Activated T-cell treated with anti-CD3 and anti-CD28 coated beads, Interleukin-2, amount 50 U/mL, for 72 hours (primary cell): ENCODE measurements at places on chromosomes 1 and 21.

DNA sequence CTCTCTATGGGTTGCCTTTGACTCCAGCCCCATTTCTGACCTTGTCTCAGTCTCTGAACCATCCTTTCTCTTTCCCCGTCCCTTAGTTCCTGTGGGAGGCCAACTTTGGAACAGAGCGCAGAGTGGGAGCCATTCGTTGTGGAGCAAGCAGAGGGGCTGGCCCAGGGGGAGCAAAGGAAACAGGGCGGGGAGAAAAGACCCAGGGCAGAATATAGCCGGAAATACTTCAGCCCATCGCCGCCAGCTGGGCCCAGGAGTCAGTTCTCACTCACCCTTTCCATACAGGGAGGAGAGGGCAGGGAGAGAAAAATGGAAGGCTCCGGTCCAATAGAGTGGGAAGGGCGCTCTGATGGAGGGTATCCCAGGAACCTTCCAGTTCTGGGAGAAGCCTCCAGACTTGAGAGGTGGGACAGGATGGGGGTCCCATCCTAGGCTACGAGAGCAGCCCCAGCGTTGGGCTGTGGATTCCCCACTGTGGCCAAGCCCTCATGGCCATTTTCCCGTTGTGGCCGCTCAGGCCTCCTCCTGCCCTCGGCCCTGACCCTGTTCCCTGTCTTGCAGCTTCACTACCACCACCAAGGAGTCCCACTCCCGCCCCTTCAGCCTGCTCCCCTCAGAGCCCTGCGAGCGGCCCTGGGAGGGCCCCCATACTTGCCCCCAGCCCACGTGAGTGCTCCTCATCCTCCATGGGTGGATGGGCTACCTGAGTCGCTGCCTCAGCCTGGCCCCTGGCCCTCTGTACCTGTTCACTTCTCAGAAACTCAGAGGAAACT is 10.9 kb downstream of the PEAR1 start:
- DNase-seq = no peak

DNA sequence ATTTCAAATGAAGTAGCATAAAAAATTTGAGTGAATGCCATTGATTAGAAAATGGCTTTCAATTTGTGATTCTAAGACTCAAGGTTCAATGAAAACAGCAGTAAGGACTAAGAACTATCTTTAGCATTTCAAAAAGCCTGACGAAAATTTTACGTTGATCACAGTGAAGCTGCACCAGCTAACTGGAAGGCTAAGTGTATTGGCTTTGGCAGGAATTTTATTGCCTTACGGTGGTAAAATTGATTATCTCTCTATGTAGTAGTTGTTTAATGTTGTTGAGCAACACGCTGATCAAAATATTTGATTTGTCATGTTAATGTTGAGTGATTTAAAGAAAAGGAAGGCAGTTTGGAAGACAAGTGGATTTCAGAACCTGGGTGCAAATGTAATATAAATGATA is 49.6 kb downstream of the ATG4C start:
- no peak for DNase-seq

DNA sequence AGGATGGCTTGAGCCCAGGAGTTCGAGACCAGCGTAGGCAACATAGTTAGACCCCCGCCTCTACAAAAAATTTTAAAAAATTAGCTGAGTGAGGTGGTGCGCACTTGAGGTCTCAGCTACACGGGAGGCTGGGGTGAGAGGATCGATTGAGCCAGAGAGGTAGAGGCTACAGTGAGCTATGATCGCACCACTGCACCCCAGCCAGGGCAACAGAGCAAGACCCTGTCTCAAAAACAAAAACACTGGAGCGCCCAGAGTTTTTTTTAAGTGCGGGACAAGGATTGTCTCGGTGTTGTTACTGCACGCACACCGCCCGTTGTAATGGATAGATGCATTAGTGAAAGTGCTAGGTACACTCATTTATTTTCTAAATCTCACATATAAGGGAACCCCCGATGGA is 37.1 kb downstream of the PIK3CD start:
- DNase-seq = no peak

GRCh38 chr1:111172463-111172862 is 28.0 kb downstream of the DENND2D start:
- DNase-seq = no peak

GRCh38 chr1:119467857-119468668 is 38.9 kb upstream of the HSD3B1 start:
- DNase-seq = no peak

DNA sequence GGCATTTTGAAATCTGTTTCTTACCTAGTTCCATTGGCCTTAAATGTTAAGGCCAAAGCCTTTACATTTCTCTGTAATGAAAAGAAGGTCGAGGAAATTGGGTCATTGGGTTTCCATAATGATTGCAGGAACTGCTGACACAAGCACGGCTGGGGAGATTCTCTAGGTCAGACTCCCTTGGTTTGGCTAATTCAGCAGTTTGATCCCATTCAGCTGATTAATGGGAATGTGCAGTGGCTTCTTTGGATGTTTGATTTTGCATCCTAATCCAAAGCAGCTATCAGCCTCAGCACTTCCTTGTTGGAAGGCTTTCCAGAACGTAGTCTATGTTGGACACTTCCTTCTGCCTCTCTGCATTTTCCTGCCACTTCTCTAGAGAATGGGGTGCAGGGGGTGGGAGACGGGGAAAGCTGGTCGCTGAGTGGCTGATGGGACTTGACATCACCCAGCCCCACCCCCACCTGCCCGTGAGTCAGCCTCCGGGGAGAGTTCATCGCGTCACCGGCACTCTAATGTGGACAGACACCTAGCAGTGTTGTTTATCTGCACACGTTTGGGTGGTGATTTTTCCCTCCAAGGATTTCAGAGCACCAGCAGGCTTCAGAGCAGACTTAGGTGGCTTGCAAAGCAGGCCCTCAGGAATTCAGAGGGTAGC is 5.4 kb downstream of the PSEN2 start:
- DNase-seq = no peak

DNA sequence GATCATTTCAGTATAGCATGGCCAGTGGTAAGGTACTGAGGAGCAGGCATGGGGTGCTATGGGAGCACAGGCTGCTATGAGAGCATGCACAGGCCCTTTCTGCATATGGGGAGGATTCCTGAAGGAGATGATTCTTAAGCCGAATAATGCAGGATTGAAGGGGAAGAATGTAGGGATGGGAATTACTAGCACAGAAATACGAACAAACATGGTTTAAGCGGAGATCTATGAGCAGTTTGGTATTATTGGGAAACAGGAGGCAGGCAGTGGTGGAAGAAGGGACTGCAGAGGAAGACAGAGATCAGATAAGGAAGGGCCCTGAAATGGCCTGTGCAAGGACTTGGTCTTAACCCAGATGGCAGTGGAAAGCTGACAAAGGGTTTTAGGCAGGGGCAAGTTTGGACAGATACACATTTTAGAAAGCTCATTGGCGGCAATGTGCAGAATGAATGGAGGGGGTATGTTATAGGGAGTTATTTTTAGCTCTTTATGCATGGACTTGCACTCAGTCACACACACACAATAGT is 1.7 kb downstream of the OSCP1 start:
- DNase-seq = no peak

GRCh38 chr1:243346468-243346867 is 90.6 kb downstream of the SDCCAG8 start:
- no peak for DNase-seq

DNA sequence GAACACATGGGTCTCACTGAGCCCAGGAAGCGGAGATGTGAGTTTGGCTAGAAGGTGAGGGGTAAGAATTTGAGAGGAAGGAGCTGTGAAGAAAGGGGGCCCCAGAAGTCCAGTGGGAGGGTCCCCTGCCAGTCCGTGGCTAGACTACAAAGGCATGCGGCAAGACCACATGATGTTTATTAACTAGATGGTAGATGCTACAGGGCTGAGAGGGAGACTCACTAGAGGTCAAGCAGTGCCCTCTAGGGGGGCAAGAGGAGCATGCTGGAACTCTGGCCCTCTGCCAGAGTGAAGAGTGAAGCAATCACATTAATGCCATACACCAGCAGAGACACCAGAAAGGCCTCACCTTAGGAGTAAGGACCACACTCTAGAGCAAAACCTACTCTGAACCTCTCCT is 12.2 kb downstream of the KIAA0319L start:
- DNase-seq = peak; percentile 61

DNA sequence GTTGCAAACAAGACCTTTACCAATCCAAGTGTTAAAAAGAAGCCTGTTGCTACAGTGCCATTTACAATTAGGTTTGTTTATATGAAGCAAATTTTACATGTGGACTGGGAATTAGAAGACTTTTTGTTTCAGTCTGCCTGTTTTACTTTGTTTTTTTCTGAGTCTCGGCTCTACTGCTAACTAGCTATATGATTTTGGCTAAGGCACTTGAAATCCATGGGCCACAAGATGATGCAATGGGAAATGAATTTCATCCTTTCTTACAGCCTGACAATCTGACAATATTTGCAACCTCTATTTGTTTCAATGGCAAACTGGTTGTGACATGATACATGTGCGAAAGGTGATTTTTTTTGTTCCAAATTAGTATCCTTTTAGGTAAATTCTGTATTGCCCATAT is 3.7 kb upstream of the PEX11B start:
- no peak for DNase-seq

- no peak for DNase-seq
Measured at GRCh38 chr1:17565461-17566252, 26.2 kb downstream of the ARHGEF10L start.

DNA sequence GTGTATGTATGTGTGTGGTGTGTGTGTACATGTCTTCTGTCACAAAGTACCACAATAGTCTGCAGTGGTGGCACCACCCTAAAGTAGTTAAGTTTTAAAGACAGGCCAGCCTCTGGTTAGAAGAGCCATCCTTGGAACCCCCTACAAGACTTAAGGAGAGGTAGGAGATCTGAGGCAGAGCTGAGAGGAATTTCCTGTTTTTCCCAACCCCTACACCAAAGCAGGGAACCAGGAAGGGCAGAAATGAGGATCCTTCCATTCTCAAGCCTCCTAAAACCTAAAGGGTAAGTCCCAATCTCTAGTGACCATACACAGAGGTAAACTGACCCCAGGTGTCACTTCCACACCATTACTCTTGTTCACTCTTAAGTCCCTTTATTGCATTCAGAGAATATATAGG is 11.1 kb downstream of the PEA15 start:
- no peak for DNase-seq

GRCh38 chr1:33302325-33302724 is 18.6 kb downstream of the A3GALT2 start:
- DNase-seq = no peak

- no peak for DNase-seq
Measured at GRCh38 chr1:214454569-214455396, 96.6 kb downstream of the PTPN14 start.

DNA sequence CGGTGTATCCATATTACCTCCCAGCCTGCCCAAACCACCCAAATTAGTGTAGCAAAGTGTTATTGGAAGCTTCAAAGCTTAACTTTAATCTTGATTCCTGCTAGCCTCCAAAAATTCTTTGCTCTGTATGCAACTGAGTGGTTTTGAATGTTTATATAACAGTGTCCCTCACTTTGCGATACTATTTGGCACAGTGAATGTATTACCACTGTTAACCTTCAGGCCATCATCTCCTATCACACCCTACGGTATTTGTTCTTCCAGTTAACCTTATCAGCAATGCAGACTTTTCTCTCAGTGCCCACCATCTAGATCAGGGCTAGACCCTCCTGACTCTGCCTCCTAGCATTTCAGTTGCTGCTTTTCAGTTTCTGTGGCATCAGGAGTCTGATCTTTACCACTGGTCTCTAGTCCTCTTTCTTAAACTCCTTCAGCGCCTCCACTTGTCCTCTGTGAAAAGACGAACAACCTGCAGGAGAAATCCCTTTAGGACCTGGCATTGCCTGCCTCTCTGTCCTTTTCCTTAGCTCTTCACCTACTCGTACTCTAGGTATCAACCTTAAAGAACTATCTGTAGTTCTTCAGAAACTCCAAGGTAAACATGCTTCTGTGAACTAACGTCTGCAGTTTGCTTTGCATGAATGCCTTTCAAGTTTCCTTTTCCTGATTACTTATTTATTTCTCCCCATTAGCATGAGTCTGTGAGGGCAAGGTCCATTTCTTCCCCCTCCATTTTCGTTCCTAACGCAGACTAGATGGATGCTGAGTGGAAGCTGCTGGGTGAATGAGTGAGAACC is 71.7 kb downstream of the SNX7 start:
- DNase-seq = no peak

DNA sequence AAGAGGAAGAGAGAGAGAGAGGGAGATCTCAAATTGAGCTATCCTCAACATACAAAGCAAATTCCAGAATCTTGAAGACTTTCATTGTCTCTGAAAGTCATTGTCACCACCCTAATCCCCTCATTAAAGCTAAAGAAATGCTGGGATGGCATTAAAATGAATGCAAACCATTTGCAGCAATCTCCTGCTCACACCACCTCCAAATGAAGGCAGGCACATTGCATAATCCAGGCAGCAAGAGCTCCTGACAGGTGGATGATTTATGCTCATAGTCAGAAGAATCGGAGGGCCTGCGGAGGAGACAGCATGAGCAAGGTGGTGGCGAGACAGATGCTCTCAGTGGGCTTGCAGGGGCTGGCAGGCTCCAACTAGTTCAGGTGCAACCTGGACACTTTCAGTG is 90.2 kb downstream of the ESRRG start:
- no peak for DNase-seq

DNA sequence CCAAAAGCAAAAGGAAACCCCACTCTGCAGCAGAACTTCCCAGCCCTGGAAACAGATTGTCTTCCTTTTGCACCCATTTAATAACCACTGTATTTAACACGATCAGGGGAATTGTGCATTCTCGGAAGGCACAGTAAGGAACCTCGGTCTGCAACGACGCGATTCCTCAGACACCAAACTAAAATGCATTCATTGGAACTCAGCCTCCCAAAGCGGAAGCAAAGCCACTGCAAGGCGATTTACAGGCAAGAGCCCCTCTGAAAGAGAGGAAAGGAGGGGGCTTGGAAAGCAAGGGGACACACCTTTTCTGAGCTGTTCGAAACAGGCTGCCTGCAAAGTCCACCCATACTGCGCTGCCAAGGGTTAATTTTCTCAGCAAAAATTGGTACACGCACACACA is 297.7 kb downstream of the OMA1 start:
- no peak for DNase-seq

GRCh38 chr1:22139066-22139594 is 3.8 kb downstream of the WNT4 start:
- no peak for DNase-seq

DNA sequence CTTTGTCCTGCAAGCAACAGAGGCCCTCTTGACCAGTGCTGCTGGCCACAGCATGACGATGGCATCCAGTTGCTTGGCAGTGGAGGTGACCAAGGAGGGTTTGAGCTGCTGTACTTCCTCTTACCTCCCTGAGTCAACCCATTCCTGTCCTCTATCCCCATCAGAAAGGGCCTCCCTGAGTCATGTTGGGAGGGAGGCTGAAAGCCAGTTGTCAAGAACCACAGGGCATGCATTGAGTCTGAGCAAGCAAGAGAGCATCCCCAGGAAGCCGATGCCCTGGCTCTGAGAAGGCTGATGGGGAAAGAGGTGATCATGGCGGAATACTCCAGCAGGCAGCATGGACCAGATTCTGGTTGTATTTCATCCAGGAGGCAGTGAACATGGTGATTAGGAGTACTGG is 69.6 kb downstream of the LACTBL1 start:
- no peak for DNase-seq

DNA sequence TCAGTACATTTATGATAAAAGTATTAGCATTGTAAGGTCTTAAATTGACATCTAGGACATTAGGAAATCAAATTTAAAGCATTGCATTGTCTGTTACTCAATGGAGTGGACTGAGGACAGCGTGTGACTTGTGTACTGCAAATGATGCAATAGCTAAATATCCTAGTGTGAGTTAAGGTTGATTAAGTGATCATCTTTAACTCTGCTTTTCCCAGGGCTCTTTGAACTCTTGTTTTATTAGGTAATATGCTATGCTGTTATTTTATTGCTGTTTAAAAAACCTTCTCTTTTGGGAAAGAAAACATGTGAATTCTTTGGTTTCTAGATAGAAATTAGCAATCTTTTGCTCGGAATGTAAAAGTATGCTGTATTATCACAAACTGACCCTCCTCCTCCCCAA is 38.6 kb downstream of the NFIA start:
- DNase-seq = no peak
